Chondrocyte (in vitro differentiated cells): ENCODE measurements at places on chromosomes 5 and 9. TPM values are rescaled to one million over a fixed set of nuclear protein-coding genes. Genes with fewer than 3 reads are reported as not detected.

- no peak for DNase-seq
These were observed 255.5 kb downstream of the TRIM32 start for GRCh38 chr9:116942593-116943061.

GRCh38 chr5:157603333-157604190 lies 28.0 kb upstream of the ADAM19 start:
- DNase-seq = no peak

DNA sequence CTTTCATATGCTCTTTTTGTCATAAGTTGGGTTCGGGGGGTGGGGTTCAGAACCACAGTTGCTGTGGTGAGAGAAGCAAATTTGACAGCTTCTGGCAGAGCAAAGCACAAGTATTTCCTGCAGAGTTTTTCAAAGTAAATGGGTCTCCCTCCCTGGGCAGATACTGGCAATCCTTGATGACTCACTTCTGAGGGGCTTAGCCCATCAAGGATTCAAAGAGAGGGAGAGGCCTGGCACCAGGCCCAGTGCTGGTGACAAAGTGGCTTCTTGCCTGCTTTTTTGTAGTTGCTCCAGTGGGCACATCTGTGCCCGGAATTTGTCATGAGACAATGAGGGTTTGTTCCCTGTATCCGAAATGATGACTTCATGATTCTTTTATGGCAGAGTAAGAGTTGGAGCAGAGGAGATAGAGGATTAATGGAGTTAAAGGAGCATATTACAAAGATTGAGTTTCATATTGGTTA lies 46.6 kb upstream of the TNC start:
- no peak for DNase-seq

DNA sequence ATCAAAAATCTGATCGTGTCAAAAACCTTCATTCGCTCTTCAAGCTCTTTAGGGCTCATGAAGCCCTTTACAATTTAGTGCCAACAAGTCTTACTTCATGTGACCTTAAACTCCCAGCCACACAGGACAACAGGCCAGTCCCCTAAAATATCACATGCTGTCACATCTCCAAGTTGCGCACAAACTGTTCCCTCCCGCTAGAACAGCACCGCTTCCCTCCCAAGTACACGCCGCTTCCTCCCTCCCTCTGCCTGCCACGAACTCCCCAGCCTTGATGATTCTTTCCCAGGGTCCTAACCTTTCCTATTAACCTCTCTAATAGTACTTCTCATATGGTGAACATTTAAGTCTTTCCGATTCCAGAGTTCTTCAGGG lies 91.2 kb downstream of the TLE1 start:
- no peak for DNase-seq

NXNL2 gene
- total RNA-seq = 0.36 to 0.70 TPM (median 0.50 TPM) in 3 replicates
